Lower lobe of right lung (tissue), 2 donors: ENCODE measurements at places on chromosomes 7 and 10. TPM values are rescaled to one million over a fixed set of nuclear protein-coding genes. Genes with fewer than 3 reads are reported as not detected.

DNA sequence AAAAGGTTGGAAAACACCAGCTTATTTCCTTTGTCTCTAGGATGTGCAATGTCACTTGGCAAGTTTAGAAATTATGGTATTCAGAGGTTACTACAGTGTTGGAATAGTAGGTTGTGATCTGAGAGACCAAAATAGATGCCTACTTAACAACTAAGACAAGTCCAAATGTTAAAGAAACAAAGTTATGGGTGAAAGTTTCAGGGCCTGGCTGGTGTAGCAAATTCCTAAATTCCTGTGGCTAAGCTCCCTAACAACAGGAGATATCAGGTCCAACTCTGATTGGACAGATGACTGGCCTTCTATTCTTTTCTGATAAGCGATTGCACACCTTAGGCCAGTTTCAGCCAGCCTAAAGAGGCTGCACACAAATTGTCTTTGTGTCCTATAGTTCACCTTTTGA, 873.5 kb downstream of the REEP3 start:
- H3K36me3 ChIP-seq, result no peaks in the 10 kb centered on the region
- H3K27me3 ChIP-seq, result no peaks in the 10 kb centered on the region
- DNase-seq, result no peak
- no peak overlapping the region for H3K4me3 ChIP-seq
- H3K27ac ChIP-seq, result no peak overlapping the region
- H3K4me1 ChIP-seq, result no peaks in the 10 kb centered on the region

DNA sequence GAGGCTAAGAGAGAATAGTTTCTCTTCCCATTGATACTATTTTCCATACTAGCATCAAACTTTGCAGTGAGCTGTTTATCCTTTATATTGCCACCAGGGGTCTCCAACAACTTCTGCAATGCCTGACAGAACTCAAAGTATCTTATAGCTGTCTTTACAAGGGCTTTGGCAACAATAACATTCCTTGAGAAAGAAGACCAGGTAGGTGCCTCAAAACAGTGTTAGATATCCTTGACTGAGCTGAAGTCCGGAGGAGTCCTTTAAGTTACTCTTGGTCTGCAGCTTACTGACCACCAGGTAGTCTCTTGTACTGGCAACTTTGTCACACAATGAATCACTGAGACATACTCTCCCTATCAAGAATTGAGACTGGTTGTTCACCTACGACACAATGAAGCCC, 30.0 kb upstream of the TES start:
- H3K4me3 ChIP-seq, result no peak overlapping the region
- H3K27me3 ChIP-seq, result no peaks in the 10 kb centered on the region
- no peaks in the 10 kb centered on the region for H3K36me3 ChIP-seq
- no peaks in the 10 kb centered on the region for H3K4me1 ChIP-seq

GRCh38 chr7:108094346-108094745, 35.8 kb downstream of the LAMB4 start:
- H3K4me3 ChIP-seq, result no peak overlapping the region
- H3K27ac ChIP-seq, result peak overlapping the region; percentile 61
- no peak for DNase-seq
- H3K36me3 ChIP-seq, result no peaks in the 10 kb centered on the region

DNA sequence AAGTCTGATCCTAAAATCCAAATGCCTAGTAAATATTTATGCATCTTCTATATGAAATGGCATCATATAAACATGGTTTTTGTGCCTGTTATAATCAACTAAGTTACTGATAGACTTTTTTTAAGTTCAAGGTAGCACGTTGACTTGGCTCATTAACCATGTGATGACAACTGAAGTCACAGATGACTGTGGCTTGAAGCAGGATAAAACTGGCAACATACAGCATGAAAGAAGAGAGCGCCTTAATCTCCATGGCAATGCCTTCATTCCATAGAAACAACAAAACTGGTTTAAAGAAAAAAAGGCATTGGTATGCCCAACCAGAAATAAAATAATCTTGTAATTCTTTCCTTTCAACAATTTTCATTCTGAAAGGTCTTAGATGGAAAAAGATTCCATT, 188.9 kb upstream of the CDK1 start:
- H3K4me1 ChIP-seq, result no peaks in the 10 kb centered on the region
- H3K27me3 ChIP-seq, result no peaks in the 10 kb centered on the region
- no peaks in the 10 kb centered on the region for H3K36me3 ChIP-seq
- H3K27ac ChIP-seq, result no peak overlapping the region

DNA sequence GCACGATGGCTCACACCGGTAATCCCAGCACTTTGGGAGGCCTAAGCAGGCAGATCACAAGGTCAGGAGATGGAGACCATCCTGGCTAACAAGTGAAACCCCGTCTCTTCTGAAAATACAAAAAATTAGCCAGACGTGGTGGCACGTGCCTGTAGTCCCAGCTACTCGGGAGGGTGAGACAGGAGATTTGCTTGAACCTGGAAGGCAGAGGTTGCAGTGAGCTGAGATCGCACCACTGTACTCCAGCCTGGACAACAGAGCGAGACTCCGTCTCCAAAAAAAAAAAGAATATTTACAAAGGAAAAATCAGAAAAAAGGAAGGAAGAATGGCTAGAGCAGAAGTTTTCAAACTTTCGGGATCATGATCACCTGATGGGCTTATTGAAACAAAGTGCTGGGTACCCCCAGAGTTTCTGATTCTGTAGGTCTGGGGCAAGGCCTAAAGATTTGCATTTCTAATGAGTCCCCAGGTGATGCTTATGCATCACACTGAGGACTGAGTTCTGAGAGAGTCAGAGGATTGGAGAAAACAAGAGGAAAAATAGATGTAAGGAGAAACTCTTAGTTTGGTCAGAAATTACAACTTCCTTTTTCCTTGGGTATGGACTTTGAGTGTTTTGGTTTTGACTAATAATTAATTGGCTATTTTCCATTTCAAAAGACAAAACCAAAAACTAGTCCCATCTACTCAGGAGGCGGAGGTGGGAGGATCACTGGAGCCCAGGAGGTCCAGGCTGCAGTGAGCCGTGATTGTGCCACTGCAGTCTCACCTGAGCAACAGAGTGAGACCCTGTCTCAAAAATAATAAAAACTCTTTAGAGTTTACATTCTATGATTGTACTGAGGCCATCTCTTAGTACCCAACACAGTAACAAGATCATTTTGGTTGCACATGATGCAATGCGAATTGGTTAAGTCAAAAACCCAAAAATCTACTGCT, 14.4 kb downstream of the MARCHF5 start:
- H3K36me3 ChIP-seq, result peaks cover 17% of the 10 kb centered on the region
- H3K27me3 ChIP-seq, result no peaks in the 10 kb centered on the region
- H3K4me3 ChIP-seq, result no peak overlapping the region
- no peaks in the 10 kb centered on the region for H3K4me1 ChIP-seq
- no peak for DNase-seq

- H3K4me1 ChIP-seq, result peaks cover 27% of the 10 kb centered on the region
- no peaks in the 10 kb centered on the region for H3K36me3 ChIP-seq
- H3K27me3 ChIP-seq, result peaks cover 79% of the 10 kb centered on the region
Measured at GRCh38 chr7:127253281-127254162, 781 bp upstream of the GRM8 start.

DNA sequence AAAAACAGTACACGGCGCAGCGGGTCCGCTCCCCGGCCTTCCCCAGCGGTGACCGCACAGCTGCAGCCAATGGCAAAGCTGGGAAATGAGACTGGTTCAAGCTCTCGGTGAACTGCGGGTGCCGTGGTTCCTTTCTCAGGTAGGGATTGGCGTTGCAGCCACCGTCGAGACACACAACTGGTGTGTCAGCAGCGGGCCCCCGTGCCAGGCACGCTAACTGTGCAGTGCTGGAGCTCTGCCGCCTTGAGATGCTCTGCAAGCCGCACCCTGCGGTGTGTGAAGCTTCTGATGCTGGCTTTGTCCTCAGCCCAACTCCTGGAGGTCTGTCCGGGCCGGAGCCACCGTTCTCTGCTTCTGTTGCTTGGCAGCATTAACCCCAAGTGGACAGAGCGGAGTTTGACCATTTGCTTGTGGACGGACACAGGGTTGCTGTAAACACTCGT, 20.6 kb upstream of the NKX6-2 start:
- no peak overlapping the region for H3K27ac ChIP-seq
- H3K27me3 ChIP-seq, result peaks cover 25% of the 10 kb centered on the region
- peak; percentile 34 for DNase-seq
- no peaks in the 10 kb centered on the region for H3K4me1 ChIP-seq

DNA sequence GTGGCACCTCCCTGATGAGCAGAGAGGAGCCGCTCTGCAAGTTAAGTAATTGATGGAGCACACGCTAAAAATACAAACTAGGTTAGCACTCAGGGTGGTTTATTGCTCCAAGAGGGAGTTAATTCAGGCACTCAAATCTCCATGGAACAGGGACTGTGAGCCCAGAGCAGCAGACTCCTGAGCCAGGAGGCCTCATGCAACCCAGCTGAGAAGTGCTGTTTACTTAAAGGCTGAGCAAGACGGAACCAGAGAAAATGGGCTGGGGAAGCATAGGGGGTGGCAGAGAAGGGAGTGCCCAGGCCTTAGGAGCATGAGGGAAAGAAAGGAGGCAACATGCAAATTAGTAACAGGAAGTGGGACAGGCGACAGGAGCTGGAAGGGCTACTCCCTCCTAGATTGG, 174.1 kb downstream of the KCNMA1 start:
- no peaks in the 10 kb centered on the region for H3K36me3 ChIP-seq
- no peak overlapping the region for H3K27ac ChIP-seq
- no peak overlapping the region for H3K4me3 ChIP-seq
- H3K27me3 ChIP-seq, result no peaks in the 10 kb centered on the region

- H3K27me3 ChIP-seq, result no peaks in the 10 kb centered on the region
- H3K27ac ChIP-seq, result no peak overlapping the region
- H3K4me1 ChIP-seq, result peaks cover 40% of the 10 kb centered on the region
- H3K36me3 ChIP-seq, result no peaks in the 10 kb centered on the region
- H3K4me3 ChIP-seq, result no peak overlapping the region
Measured at GRCh38 chr10:125095776-125096175, 64.6 kb downstream of the CTBP2 start.

DNA sequence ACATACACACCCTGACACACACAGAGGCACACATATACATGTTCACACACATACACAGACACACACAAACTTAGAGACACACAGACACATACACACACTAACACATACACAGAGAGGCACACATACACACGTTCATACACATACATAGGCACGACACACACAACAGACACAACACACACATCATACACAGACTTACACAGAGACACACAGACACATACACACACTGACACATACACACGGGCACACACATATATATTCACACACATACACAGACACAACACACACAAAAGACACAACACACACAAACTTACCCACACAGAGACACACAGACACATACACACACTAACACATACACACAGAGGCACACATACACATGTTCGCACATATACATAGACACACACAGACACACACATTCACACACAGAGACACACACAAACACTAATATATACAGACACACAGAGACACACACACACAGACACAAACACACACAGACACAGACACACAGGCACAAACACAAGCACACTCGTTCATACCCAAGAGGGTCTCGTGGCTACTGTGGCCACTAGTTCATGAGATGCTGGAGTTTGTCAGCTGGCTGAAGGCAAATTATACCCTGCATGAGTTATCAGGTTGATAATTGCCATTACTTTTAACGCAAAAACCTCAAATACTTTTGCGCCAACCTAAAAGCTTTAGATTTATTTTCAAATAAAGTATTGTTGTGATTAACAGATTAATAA, 17.7 kb upstream of the KLF6 start:
- H3K36me3 ChIP-seq, result no peaks in the 10 kb centered on the region
- H3K27ac ChIP-seq, result no peak overlapping the region
- no peak for DNase-seq
- H3K27me3 ChIP-seq, result no peaks in the 10 kb centered on the region

- H3K27me3 ChIP-seq, result no peaks in the 10 kb centered on the region
- H3K4me1 ChIP-seq, result peaks cover 12% of the 10 kb centered on the region
- no peak for DNase-seq
- H3K27ac ChIP-seq, result no peak overlapping the region
Measured at GRCh38 chr7:39633563-39634477, 10.4 kb downstream of the RALA start.

Gene GJD4
- total RNA-seq, result not detected

Gene MMP21
- total RNA-seq, result not detected

Gene GIMAP8
- total RNA-seq, result 44.4 TPM

Gene ANKRD1
- total RNA-seq, result 47.5 TPM

Gene SUMF2
- total RNA-seq, result 148 TPM
